ENCODE measurements at places on chromosomes 2 and 18.

GRCh38 chr2:180553094-180553715 is 427.2 kb upstream of the UBE2E3 start:
- DNase-seq, result no peak

- no peak for DNase-seq
Observed at GRCh38 chr18:62287781-62288664, 37.1 kb upstream of the TNFRSF11A start.

GRCh38 chr2:231671270-231672050 is 36.9 kb upstream of the PTMA start:
- no peak for DNase-seq

DNA sequence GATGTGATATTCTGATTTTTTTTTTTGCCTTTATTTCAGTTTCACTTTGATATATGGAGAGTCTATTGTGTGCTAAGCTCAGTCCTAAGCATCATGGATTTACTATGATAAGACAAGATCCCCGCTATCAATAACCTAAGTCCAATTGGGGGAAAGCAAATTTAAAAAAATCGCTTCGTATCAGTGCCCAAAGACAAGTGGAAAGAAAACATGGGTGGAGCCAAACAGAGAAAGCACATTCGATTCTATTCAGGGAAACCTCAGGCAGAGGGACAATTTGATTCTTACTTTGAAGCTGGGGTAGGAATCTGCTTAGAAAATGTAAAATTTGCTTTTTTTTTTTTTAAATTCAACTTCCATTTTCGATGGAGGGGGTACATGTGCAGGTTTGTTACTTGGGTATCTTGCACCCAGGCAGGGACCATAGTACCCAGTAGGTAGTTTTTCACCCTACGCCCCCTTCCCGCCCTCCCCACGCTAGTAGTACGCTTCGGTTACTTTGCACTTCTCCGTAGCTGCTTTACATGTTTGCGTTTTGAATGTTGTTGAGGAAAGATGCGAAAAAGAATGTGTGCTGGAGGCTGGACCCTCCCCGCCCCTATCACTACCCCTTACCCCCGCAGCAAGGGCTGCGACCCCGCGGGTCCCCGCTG is 12.4 kb downstream of the KIF5C start:
- no peak for DNase-seq

GRCh38 chr2:176496761-176497160 is 227.5 kb downstream of the MTX2 start:
- DNase-seq, result no peak

- DNase-seq, result no peak
Observed at GRCh38 chr2:16396986-16397385, 268.6 kb downstream of the CYRIA start.

GRCh38 chr2:214881647-214882202 is 72.2 kb upstream of the BARD1 start:
- no peak for DNase-seq

- no peak for DNase-seq
Observed at GRCh38 chr18:79796531-79797405, 970 bp upstream of the KCNG2 start.

GRCh38 chr2:229633556-229633955 is 80.8 kb downstream of the DNER start:
- DNase-seq, result no peak

All from GOT3 (cell line).